ENCODE measurements at places on chromosomes 11 and 22. TPM values are rescaled to one million over a fixed set of nuclear protein-coding genes. Genes with fewer than 3 reads are reported as not detected.

GRCh38 chr11:61067782-61068446 lies 34.4 kb upstream of the CD5 start:
- DNase-seq = no peak

- peak; percentile 72 for DNase-seq
Observed at GRCh38 chr11:30917859-30918478, 331.8 kb upstream of the MPPED2 start.

- DNase-seq = no peak
Observed at GRCh38 chr11:27401280-27401832, 38.3 kb upstream of the CCDC34 start.

DNA sequence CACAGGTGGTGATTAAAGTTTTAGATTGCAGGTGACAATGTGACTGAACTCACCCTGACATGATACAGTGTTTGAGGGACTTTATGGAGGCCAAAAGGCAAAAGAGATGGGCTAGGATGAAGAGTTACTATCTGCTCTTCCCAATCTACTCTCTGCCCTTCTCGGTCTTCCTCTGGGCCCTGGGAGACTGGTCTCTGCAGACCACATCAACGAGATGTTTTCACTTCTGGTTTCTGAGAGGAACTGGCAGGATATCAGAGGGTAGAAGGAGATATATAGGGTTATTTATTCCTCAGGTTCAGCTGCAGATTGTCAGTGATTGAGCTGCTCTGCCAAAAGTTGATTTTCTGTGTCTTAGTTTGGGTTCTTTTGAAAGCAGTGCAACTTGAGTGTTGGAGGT lies 32.4 kb upstream of the CD44 start:
- DNase-seq = no peak

DNA sequence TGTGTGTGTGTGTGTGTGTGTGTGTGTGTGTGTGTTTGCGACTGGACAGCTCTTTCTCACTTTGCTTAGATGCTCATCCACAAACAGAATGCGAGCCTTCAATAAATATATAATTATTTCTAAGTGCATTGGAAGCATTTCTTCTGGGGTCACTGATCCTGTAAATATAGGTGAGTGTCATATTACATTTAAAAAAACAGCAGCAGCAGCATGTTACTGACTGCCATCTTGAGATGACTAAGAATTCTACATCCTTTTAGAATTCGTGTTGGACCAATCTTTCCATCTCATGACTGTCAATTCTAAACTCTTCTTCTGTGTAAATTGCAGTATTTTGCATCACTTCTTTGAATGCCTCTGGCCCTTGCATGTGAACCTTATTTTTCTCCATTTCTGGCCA lies 238.0 kb upstream of the DDI1 start:
- DNase-seq = no peak

DNA sequence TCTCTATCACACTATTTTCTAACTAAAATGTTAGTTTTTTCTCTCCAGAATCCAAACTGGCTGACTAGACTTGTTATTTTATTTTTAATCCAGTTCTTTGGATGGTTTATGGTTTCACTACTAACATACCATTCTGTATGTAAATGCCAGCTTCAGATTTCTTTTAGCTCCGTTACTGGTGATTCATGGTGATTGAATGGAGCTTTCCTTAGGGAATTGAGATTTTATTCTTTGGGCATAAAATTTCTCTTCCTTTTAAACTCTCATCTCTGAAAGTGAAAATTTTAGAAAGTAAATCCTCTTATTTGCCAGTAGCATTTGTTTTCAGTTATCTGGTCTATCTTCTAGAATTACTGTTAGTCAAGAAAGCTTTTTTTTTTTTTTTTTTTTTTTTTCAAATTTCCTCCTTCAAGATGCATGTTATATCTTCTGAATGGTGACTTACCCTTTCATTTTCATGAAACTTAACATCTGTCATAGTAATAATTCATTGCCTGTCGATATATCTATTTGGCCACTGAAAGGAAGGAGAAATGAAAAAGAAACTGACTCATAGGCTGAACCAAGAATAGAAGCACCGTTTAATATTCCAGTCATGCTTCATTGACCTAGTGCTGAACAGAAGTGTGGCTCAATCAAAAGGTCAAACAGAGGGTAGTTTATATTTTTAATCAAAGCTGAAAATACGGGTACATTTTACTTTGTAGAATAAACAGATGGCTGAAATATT lies 6.4 kb downstream of the ENDOD1 start:
- DNase-seq = no peak

GRCh38 chr11:69221086-69221485 lies 65.4 kb downstream of the SMIM38 start:
- no peak for DNase-seq

DNA sequence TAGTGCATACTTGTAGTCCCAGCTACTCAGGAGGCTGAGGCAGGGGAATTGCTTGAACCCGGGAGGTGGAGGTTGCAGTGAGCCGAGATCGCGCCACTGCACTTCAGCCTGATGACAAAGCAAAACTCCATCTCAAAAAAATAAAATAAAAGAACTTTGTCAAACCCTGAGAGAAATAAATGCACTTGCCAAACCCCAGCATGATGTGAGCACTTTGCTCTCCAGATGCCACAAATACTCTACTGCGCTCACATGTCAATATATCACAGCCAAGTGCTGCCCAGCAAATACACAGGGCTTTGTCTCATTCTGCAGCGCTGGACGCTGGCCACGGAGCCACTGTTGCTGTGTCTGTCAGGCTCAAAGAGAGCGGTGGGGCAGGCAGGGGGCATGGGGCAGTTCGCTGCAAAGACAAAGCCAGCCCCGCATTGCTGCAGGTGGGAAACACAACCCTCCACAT lies 45.1 kb downstream of the AHNAK start:
- no peak for DNase-seq

- no peak for DNase-seq
Observed at GRCh38 chr11:117738246-117738957, 58.6 kb downstream of the DSCAML1 start.

GRCh38 chr22:43313244-43313889 lies 29.8 kb downstream of the SCUBE1 start:
- no peak for DNase-seq

DNA sequence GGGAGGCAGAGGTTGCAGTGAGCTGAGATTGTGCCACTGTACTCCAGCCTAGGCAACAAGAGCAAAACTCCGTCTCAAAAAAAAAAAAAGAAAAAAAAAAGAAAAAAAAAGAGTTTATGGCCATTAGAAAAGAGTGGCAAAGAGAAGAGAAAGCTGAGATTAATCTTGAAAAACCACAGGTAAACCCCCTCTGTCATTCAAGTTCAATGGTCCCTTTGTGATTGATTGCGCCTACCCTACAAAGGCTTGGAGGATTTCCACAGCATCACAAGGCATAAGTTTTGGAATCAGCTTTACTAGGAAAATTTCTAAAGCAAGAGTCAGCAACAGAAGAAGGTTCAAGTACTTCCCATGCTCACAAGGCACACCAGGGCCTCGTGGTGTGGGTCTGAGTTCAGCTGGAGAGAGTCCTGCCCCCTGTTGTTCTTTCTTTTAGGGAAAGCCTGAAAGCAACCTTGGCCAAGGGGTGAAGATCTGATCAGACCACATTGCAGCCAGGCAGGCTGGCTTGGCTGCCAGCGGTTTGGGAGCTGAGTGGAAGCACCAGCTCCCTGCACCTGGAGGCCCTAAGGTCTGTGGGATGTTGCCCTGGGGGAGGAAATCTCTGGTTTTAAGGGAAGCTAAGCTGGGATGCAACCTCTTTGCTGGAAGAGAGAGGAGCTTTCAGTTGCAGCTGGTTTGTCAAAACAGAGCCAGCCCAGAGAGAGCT lies 41.8 kb downstream of the SLN start:
- no peak for DNase-seq

DNA sequence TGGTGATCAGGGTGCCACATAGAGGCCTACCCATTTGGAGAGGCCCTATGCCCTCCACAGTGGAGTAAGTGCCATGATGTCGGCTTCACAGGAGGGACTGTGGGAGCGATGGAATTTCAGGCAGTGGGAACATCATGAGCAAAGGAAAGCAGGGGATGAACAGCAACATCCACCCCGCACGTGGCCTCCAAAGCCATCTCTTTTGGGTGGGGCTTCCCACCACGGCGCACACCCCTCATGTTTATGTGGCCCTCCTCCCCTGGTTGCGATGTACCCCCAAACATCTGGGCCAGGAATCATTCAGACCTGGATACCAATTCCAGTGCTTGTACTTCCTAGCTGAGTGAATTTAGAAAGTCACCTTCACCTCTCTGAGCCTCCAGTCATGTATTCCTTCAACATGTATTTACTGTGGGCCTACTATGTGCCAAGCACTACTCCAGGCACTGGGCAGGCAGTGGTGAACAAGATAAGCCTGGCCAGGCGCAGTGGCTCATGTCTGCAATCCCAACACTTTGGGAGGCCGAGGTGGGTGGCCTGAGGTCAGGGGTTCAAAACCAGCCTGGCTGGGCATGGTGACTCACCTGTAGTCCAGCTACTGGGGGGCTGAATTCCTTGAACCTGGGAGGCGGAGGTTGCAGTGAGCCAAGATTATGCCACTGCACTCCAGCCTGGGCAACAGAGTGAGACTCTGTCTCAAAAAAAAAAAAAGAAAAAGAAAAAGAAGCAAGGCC lies 1.8 kb upstream of the MAFF start:
- no peak for DNase-seq

GRCh38 chr11:124899383-124900145 lies 1.9 kb upstream of the ROBO4 start:
- DNase-seq = no peak

GRCh38 chr22:50157709-50158375 lies 12.7 kb upstream of the PANX2 start:
- DNase-seq = no peak

DNA sequence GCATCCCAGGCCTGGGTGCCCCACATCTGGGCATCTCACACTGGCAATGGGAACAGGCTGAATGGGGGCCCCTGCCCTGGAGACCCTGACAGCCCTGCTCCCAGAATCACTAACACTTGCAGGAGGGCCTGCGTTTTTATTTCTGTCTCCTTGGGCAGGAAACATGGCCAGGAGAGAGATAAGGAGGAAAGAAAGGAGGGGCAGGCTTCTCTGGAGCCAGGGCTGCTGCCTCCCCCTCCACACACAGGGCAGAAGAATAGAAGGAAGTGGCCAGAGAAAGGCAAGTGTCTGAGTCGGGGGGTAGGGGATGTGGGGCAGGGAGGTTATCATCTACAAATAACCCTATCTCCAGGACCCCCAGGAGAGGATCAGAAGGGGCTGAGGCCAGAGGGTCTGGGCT lies 25.5 kb upstream of the TSPAN18 start:
- no peak for DNase-seq

- DNase-seq = no peak
Observed at GRCh38 chr22:46451741-46452140, 85.7 kb downstream of the CELSR1 start.

DNA sequence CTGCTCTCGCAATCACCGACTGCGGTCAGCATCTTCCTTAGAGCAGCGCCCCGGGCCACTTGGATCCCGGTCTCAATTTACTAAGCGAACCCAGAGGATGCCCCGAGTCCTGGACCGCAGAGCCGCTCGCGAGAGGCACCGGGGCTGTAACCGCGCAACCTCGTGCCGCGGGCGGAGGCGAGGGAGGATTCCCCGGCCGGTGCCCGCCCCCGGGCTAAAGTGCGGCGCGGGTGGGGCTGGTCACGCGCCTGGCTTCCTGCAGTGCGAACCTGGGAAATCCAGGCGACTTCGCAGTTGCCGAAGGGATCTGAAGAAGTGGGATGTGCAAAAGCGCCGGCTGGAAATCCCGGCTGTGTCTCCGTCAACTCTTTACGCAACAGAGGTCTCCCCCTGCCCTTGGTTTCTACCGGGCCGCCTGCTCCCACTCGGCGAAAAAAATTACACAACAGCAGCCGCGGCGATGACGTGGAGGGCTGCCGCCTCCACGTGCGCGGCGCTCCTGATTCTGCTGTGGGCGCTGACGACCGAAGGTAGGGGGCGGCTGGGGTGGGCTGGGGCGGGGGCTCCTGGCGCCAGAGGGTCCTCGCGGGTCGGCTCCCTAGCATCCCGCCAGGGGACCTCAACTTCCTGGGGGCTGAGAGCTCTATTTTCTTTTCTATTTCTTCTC lies at the start of gene NCR3LG1:
Gene NCR3LG1 (plus strand): TSS at position 291 of the 667 bp plus-strand sequence. CDS start 170 bp downstream, at position 461.
- DNase-seq = peak; percentile 44

- no peak for DNase-seq
Observed at GRCh38 chr11:42171046-42171445, 711.6 kb upstream of the LRRC4C start.

DNA sequence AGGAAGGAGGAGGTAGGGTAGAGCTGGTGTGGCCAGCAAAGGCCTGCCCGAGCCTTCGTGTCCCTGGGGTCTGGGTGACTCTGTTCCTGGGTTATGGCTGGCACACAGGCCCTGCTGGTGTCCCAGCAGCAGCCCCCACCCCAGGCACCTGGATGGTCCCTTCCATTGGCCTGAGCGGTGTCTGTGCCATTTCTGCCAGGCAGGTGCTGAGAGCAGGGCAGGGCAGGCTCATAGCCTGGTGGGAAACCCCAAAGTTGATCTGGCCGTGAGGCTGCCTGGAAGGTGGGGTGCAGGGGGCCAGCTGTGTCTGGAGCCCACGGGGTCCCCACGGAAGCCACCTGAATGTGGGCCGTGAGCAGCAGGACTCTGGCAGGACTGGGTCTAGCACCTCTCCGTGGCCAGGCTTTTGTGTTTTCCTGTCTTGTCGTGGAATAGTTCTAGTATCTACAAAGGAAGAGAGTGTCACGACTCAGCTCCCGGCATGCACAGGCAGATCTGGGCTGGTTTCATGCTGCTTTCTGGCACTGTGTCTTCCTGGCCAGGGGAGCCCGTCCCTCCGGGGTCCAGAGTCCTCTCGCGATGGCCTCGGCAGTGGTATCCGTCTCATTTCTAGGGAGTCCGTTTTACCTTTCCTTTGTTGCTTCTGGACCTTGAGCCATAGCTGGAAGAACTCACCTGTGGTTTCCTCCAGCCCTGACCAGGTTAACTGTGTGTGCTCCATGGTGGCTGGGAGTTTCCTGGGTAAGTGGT lies 83.7 kb downstream of the KCNQ1 start:
- no peak for DNase-seq

- no peak for DNase-seq
Observed at GRCh38 chr22:41362615-41363014, 19.1 kb upstream of the TEF start.

GRCh38 chr11:75797792-75798191 lies 17.2 kb upstream of the UVRAG start:
- DNase-seq = no peak

GRCh38 chr22:25350551-25350971 lies 131.1 kb downstream of the CRYBB2 start:
- DNase-seq = no peak

DNA sequence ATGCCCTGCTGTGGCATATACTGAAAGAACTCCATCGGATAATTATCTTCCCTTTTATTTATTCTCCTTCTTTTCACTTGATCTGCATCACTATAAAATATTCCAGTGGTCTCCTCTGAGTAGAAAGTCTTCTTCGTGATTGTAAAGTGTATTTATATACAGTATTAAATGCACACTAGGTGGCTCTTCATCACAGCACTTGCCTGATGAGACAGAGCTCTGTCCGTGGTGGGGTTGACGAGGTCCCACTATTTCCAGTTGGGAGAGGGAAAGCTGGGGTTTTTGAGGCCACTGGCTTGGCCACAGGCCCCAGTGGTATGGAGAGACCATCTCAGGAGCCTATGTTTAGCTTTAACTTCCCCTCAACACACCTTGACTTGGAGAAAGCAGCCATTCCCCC lies 31.6 kb upstream of the ZBTB16 start:
- DNase-seq = no peak

GRCh38 chr22:20741634-20742581 lies 32.0 kb upstream of the SERPIND1 start:
- peak; percentile 37 for DNase-seq

NXPE2 gene
- polyA plus RNA-seq = 0.42 TPM

FOXRED1 gene
- 58.4 TPM for polyA plus RNA-seq

RPS6KA4 gene
- polyA plus RNA-seq = 9.1 TPM

FAT3 gene
- polyA plus RNA-seq = 13.7 TPM

APOL6 gene
- 4.8 TPM for polyA plus RNA-seq

EHF gene
- 24.6 TPM for polyA plus RNA-seq

LDHA gene
- 275 TPM for polyA plus RNA-seq

SLC5A12 gene
- polyA plus RNA-seq = 57.3 TPM

OR5B21 gene
- polyA plus RNA-seq = not detected

LIF gene
- 1.6 TPM for polyA plus RNA-seq
